Astrocyte (in vitro differentiated cells and primary cell): ENCODE measurements at places on chromosomes 5 and 9. TPM values are rescaled to one million over a fixed set of nuclear protein-coding genes. Genes with fewer than 3 reads are reported as not detected.
A peak's percentile ranks its signal among the peaks of the same experiment; 100 is the strongest.

DNA sequence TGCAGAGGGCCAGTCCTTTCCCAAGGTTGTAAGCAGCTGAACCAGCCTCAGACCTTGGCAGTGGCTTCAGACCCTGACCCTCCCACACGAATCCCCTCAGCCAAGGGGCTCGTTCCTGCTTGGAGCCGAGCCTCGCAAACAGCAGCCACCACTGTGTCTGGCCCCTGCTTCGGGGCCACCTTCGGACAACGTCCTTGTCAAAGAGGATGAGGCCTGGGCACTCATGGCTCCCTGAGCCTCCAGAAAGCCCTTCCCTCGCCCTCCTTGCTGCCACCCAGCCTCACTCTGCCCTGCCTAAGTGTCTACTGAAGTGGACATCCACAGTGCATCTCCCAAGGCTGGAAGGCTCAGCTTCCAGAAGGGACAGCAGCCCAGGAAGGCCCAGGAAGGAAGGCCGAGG lies 161.7 kb downstream of the OLFM1 start:
- no peak for DNase-seq

DNA sequence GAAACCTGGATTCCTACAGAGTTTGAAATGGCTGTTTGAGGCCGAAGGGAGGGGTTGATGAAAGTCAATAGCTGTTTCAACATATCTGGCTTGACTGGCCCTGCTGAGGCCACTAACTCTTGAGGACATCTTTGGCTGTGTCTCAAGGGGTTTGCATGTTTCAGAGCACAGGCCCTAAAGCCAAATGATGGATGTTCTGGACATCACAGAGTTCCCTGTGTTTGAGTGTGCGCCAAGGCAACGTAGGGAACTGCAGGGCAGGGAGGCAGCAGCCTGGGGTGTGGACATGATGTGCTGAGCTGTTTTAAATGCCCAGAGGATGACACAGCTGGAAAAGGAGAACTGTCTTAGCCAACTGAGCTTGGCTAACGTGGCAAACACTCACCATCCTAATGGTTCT lies 89.6 kb downstream of the RAPGEF1 start:
- peak; percentile 13 for DNase-seq

GRCh38 chr9:19408316-19408692 lies 505 bp upstream of the ACER2 start:
- no peak for DNase-seq

The SLCO4C1 gene
- 0.22 and 0.23 TPM in 2 replicates for total RNA-seq

The C5 gene
- total RNA-seq = 0.41 and 1.1 TPM in 2 replicates
